Activated CD4-positive, alpha-beta T cell treated with anti-CD3 and anti-CD28 coated beads, Interleukin-10, Interleukin-2, amounts not matched to agents 100 ng/mL and 50 ng/mL, durations not matched to agents 16 hours and 8 hours (primary cell): ENCODE measurements at places on chromosomes 3 and 15.

GRCh38 chr3:86967062-86967461 lies 23.9 kb downstream of the VGLL3 start:
- no peak for DNase-seq

- no peak for DNase-seq
Measured at GRCh38 chr15:42274702-42274989, 1.4 kb upstream of the TMEM87A start.

- DNase-seq, result peak; percentile 71
Measured at GRCh38 chr15:84598250-84598649, 2.6 kb upstream of the ZSCAN2 start.

GRCh38 chr3:157066335-157067098 lies 93.4 kb downstream of the CCNL1 start:
- DNase-seq, result no peak

GRCh38 chr15:29051422-29051821 lies 165.6 kb downstream of the APBA2 start:
- DNase-seq, result no peak

GRCh38 chr3:57731311-57731710 lies 24.8 kb upstream of the SLMAP start:
- no peak for DNase-seq

GRCh38 chr15:26864664-26865191 lies 2.1 kb upstream of the GABRA5 start:
- DNase-seq, result peak; percentile 22

- no peak for DNase-seq
Measured at GRCh38 chr3:31159331-31160039, 265.0 kb upstream of the GADL1 start.
